T-helper 1 cell (primary cell): ENCODE measurements at places on chromosomes 16 and 17.

DNA sequence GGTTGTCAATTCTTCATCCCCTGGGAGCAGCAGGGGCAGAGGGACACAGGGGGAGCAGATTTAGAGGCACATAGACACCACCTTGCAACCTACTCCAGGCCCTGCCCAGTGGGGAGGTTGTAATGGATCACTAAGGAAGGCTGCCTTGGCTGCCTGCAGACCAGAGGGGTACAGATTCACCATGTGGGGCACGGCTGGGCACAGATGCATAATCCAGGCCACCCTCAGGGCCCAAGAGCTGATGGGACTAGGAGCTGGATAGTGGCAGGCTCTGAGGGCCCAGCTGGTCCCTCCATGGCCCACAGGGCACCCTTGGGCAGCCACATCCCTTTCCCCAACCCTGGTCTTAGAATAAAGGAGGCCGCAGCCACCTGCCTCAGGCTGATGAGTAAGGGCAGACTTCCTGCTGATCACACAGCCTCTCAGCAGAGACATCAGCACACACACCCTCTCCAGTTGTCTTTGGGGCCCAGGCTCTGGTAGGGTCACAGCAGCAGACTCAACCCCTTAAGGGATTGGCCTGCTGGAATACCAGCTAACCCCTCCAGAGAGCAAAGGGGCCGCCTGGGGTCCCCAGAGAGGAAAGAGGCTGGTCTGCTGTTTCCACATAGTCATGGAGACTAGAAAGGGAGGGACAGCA is 224.9 kb downstream of the GSG1L start:
- no peak for DNase-seq

DNA sequence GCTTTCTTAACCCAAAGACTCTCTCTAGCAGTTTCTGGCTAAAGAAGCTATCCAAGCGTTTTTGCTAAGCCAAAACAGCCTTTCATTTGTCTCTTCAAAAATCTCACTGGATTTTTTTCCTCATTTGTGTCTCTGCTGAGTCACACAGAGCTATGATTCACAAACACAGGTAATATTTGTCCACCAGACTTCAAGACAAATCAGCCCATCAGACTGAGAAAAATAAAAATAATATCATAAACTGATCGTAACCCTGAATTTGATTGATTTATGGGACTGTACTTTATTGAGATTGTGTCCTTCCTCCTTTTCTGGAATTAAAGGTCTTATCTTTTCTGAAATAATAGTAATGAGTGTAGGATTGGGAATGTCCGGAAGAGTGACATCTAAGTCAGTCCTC is 25.8 kb downstream of the TRIM16 start:
- no peak for DNase-seq

DNA sequence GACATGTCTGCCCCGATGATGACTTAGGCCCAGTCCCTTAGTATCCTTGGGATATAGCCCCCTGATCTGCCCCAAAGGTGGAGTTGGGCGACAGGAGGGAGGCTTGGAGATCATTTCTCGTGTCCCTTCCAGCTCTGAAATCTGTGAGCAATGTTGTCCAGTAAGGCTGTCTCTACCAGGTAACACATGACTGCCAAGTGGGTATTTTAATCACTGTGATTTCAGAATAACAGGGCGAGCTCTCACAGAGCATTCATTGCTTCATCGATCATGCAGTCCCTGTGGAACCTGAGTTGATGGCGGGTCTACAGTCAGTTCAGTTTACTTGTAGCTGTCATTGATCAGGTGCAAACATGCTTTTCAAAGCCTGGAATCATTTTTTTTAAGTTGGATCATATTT is 39.2 kb downstream of the KSR1 start:
- DNase-seq: no peak

- DNase-seq: peak; percentile 21
These were observed 5.0 kb upstream of the PRSS54 start for GRCh38 chr16:58299757-58300349.

DNA sequence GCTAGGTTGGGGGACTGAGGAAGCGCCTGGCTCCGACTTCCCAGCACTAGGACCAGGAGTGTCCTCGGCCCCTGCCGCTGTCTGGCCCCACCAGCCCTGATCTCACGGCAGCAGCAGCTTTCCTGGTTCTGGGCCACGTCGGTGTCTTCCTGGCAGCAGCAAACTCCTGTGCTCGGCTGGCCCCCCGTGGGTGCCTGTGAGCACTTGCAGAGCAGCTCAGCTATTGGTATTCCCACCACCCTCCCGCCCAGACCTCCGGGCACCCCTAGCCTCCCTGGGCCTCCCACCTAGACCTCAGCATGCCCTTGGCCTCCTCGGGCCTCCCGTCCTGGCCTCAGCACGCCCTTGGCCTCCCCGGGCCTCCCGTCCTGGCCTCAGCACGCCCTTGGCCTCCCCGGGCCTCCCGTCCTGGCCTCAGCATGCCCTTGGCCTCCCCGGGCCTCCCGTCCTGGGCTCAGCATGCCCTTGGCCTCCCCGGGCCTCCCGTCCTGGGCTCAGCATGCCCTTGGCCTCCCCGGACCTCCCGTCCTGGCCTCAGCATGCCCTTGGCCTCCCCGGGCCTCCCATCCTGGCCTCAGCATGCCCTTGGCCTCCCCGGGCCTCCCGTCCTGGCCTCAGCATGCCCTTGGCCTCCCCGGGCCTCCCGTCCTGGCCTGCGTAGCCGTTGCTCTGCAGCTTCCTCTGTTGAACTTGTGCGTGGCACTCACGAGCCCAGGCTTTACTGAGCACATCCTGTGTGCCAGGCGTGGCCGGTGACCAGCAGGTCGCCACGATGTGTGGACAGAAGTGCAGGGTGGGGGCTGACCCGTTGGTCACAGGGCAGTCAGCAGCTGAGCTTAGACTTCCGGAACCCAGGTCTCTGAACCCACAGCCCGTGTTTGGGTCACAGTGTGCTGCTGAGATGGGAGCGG is 51.8 kb upstream of the ACSF3 start:
- no peak for DNase-seq

DNA sequence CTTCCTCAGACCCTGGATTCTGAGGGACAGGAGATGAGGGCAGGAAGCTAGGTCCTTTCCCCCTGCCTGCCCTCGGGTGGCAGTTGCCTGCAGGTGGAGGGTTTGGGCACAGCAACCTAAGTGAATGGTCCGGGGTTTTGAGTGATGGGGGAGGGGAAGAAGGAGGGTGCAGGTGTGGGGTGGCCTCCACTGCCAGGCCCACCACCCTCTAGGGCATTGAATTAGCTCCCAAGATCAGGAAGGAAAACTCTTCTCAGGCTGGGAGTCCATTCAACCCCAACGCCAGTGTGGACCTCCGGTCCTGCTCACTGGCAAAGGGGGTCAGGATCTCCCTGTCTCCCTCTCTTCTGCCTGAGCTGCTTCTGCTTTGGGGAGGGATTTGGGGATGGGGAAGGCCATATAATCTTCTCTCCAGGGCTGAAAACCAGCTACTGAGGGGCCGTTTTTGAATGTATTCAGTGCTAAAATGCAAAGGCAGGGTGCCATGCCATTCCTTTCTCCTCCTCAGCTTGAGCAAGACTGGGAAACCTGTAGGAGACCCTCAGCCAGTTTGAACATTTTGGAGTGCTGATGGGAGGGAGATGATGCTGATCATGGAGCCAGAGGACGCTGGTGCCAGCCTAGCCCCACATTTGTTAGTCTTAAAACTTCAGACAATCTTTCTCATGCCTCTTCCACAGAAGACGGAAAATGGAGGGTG is 18.8 kb downstream of the GRB7 start:
- no peak for DNase-seq

GRCh38 chr17:31823014-31823413 is 36.0 kb downstream of the COPRS start:
- no peak for DNase-seq

DNA sequence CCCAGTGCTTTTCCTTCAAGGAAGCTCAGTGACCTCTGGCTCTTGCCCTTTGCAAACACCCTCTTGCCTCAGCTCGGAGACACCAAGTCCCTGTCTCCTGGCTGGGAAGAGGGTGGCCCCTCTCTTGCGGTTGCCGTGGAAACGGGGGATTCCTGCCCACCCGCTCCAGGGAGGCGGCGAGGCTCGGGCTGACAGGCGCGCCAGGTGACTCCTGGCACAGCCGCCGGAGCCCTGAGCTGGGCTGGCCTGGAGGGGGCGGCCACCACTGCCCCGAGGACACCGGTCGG is 71.4 kb downstream of the ABR start:
- DNase-seq: no peak

- no peak for DNase-seq
These were observed 12.2 kb downstream of the CD300LD start for GRCh38 chr17:74579900-74580299.

DNA sequence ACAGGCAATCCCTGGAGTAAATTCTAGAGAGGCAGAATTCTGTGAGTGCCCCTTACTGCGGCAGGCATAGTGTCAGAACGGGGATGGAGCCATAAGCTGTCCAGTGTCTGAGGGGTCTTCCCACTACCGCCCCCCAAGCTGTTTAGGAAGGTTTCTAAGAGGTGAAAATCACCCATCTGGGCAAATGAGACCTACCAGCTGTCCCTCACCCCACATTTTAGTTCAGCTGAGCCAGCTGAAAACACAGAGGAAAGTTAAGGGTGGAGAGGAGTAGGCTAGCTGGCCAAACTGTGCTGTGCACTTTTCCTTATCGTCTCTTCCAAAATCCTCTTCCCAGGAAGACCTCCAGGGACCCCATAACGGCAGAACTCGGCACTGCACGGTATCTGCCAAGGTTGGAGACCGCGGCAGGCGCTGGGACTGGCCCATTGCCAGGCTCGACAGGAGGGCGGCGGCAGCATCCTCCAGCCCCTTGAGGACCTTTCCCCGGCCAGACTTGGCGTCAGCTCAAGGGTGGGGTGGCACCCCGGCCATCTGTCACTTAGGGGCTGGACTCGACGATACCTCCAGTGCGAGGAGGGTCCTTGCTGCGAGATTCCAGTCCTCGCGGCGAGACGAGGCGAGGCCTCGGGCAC is 955 bp downstream of the ACLY start:
- DNase-seq: no peak

DNA sequence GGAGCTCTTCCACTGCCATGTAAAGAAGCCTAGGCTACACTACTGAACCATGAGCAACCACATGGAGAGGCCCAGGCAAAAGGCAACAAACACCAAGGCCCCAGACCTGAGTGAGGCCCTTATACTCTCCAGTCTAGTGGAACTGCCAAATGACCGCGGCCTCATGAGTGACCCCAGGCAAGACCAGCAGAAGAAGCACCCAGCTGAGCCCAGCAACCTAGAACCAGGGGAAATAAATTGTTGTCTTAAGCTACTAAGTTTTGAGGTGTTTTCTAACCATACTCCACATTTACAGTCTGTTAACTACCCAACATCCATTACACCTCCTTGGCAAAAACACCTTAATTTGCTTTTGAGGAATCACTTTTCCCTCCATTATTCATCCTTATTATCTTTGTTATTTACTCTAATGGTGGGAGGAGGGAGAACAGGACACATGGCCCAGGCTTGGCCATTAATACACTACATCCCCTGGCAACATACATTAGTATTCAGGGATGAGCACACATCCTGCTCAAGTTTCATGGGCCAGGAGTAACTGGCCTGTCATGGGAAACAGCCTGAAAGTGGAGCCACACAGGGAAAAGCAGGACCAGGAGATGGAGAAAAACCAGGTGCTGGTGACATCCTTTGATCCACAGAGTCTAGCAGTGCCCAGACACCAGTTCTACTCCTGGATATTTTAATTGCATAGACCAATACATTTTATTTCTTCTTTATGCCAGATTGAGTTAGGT is 26.2 kb downstream of the SLC39A11 start:
- DNase-seq: no peak

GRCh38 chr17:48841395-48841831 is 10.6 kb downstream of the CALCOCO2 start:
- no peak for DNase-seq

- no peak for DNase-seq
These were observed 131.0 kb downstream of the PRKCB start for GRCh38 chr16:23966597-23967394.

DNA sequence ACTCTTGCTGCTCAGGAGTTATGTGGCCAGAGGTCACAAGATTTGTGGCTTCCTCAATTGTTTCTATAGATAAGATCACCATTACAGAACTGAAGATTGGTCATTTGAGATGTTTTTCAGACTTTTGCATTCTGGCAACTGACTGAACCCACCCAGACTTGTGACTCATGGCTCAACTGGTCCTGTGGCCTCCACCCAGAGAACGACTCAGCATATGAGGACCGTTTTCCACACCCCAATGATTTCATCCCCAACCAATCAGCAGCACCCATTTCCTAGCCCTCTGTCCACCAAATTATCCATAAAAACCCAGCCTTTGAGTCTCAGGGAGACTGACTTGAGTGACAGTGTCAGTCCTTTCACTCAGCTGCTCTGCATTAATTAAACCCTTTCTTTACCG is 143.2 kb upstream of the ASIC2 start:
- no peak for DNase-seq

GRCh38 chr17:69898601-69899000 is 176.4 kb upstream of the KCNJ16 start:
- DNase-seq: no peak

- DNase-seq: no peak
These were observed 49.4 kb upstream of the PVALEF start for GRCh38 chr17:81115749-81116464.

DNA sequence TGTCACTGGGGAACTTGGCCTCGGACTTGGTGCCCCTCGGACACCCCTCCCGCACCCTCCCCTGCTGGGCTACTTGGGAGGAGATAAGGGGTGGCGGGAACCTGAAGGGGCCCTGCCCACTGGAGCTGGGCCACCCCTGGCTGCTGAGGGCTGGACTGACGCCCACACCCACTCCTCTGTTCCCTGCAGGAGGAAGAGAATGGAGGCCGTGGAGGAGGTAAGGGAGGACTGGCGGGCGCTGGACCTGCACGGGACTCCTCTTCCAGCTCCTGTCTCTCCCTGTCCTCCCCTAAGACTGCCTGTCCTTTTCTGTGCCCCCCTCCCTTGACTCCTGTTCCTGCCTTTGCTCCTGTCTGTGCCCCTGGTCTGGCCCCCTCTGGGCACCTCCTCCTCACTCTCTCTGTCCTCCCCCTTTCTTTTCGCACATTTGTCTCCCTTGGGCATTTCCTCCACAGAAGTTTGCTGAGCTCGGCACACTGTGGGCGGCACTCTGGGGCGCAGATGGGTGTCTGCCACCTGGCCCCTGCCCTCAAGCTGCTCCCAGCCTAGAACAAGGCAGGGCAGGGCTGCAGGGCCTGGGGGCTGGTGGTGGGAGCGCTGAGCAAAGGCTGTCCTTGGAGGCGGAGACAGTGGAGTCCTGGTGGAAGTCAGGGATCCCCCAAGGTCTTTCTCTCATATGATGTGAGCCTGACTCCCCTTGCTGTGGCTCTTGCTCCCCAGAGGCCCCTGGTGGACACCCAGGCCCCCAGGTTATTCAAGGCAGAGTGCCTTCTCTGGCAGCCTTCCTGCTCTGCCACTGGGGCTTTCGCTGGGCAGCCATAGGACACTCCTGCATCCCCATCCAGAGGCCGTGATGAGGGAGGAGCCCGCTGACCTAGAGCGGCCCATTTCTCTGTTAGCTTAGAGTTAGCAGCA is 32.7 kb downstream of the ARHGAP23 start:
- no peak for DNase-seq

DNA sequence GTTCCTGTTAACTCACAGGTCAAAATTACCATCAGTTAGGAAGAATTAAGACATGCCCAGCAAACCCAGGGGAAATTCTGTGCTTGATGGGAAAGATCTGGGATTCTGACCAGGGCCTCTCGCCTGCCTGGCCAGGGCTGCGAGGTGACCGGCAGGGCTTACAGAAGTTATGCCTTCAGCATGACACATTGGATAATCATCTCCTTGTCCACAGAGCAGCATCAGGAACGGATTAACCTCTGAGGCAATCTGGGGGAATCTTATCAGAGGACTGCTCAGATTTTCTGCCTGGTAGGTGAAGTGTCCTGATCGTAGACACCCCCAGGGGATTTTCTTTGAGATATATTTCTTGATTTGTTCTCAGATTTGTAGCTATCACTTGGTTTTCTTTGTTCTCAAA is 172.5 kb downstream of the HS3ST3A1 start:
- no peak for DNase-seq

- DNase-seq: no peak
These were observed 12.8 kb upstream of the RAB11FIP4 start for GRCh38 chr17:31378638-31379037.
